ENCODE measurements at places on chromosomes 4 and X.

DNA sequence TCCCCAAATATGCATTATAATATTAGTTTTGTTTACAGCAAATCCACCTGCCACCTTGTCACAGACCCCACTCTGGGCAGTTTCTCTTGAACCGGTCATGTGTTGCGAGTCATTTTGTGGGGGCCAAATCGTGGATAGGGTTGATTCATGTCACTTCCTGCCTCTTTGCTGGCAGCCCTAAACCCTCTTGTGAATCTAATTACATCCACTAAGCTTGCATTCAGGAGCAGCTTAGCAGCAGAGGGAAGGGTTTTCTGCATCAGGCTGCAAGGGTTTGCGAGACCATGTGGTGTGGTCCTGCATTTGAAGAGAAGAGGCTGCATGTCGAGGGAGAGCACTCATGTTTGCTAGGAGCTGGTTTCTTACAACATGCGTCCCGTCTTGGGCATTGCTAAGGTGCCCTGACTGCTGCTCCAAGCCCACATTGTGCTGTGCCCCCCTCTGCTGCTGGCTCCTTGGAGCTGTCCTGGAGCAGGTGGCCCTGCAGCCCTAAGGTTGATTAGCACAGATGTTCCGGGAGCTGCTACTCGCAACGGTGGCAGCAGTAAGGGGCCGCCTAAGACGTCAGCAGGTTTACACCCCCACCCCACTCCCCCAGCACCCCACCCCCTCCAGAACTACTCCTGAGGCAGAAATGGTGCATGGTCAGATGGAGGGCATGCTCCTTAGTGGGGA, 88.9 kb upstream of the CLDN34 start:
- DNase-seq, result no peak

DNA sequence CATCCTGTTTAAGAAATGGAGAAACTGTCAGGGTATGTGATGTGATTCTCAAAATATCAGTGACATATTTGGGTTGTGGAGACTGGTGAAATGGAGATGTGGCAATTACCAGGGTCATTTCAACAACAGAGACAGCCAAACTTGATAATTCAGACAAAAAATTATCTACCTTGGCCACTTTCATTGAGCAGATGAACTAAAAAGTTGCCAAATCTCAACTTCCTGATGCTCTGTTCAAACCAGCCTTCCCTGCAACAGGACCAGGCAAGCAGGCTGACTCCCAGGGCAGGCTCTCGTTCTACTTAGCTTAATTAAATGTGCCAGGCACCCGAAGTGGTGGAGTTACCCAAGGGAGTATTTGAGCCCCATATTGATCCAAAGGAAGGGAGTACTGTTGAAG, 199.6 kb downstream of the AFF2 start:
- no peak for DNase-seq

GRCh38 chrX:135535077-135535940, 14.8 kb downstream of the INTS6L start:
- DNase-seq, result no peak

- DNase-seq, result no peak
Measured at GRCh38 chrX:76921176-76921575, 493.7 kb downstream of the MAGEE1 start.

- DNase-seq, result peak; percentile 6
Measured at GRCh38 chrX:138128027-138128671, 562.2 kb downstream of the ZIC3 start.
